NCI-H1092 treated with DMSO at 0.1 percent for 48 hours (cell line): ENCODE measurements at places on chromosomes 1 and 21.

GRCh38 chr1:162551969-162552683 lies 9.4 kb upstream of the UAP1 start:
- DNase-seq = no peak

- DNase-seq = peak; percentile 62
Observed at GRCh38 chr1:45018599-45019230, 6.7 kb downstream of the UROD start.

GRCh38 chr1:64601207-64601606 lies 131.3 kb downstream of the CACHD1 start:
- no peak for DNase-seq

- no peak for DNase-seq
Observed at GRCh38 chr1:158126425-158126824, 54.3 kb upstream of the CD1D start.

DNA sequence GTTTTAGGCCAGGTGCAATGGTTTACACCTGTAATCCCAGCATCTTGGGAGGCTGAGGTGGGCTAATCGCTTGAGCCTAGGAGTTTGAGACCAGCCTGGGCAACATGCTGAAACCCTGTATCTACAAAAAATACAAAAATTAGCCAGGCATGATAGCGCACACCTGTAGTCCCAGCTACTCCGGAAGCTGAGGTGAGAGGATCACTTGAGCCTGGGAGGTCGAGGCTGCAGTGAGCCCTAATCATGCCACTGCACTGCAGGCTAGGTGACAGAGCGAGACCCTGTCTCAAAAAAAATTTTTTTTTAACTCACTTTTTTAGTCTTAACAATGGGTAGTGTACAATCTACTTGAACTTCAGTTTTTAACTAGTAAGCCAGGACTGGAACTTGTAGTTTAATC lies 137.5 kb downstream of the HS2ST1 start:
- no peak for DNase-seq
